SW480 (cell line): ENCODE measurements at places on chromosomes 5 and 9.

DNA sequence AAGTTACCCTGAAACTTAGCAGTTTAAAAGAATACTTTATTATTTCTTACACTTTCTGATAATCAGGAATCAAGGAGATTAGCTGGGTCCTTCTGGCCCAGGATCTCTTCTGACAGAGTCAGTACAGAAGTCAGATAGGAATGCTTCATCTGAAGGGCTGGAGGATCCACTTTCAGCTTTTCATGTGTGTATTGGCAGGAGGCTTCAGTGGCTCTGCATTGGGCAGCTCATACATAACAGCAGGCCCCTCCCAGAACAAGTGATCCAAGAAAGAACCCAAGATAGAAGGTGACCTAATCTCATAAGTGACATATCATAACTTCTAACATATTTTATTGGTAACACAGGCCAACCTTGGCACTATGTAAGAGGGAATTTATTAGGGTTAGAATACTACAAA is 258.4 kb downstream of the HCN1 start:
- no peak for DNase-seq

- DNase-seq = peak; percentile 10
Measured at GRCh38 chr5:168793841-168794837, 215.0 kb upstream of the PANK3 start.

DNA sequence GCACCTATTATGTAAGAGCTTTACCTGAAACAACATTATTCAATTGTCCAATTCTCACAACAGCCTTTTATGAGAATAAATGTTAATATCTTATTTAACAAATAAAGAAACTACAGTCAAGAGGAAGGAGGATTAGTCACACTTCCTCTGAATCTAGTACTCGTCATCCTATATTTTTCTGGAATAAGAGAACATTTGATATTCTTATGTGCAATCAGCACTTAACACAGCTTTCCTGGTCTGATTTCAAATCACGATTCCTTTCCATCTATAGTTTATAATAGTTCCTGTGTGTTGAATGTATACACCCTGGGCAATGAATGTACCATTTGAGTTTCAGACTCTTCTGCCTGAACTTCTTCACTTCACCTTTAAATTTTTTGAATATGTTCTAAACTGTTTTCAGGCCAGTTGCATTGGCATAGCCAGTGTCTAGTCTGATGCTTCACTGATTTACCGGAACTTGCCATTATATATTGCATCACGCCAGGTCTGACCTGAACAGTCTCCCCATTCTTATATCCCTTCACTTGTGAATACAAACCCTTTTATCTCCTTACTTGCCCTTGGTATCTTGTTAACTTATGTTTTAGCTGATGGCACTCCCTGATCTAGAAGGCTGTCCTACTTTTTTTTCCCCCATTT is 698.3 kb downstream of the MAT2B start:
- no peak for DNase-seq

GRCh38 chr9:137705906-137706305 is 87.1 kb downstream of the EHMT1 start:
- DNase-seq = no peak

DNA sequence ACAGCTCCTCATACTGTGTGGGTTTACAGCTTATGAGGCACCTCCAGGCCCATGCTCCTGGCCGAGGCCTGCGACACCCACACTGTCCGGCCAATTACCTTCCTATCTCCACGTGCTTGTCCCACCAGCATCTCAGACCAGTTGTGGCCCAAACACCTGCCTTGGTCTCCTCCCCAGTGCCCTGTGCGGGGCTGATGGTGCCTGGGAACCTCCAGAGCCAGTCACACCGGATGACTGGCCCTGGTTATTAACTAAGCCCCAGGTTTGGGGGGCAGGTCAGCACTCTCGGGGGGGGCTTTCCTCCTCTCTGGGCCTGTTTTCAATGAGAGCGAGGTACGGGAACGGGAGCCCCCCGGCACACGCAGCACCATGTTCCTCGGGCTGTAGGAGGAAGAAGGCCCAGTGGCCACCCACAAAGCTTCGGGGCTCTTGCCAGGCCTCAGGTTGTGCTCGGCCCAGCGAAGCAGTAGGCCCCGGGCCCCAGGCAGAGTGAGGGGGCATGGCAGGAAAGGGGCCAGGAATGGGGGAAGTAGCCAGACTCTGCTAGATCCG is 76.0 kb upstream of the PHYKPL start:
- no peak for DNase-seq

- no peak for DNase-seq
Measured at GRCh38 chr9:106784076-106784475, 78.9 kb upstream of the ZNF462 start.

- peak; percentile 44 for DNase-seq
Measured at GRCh38 chr9:131395157-131396098, 1.5 kb downstream of the PRRC2B start.

DNA sequence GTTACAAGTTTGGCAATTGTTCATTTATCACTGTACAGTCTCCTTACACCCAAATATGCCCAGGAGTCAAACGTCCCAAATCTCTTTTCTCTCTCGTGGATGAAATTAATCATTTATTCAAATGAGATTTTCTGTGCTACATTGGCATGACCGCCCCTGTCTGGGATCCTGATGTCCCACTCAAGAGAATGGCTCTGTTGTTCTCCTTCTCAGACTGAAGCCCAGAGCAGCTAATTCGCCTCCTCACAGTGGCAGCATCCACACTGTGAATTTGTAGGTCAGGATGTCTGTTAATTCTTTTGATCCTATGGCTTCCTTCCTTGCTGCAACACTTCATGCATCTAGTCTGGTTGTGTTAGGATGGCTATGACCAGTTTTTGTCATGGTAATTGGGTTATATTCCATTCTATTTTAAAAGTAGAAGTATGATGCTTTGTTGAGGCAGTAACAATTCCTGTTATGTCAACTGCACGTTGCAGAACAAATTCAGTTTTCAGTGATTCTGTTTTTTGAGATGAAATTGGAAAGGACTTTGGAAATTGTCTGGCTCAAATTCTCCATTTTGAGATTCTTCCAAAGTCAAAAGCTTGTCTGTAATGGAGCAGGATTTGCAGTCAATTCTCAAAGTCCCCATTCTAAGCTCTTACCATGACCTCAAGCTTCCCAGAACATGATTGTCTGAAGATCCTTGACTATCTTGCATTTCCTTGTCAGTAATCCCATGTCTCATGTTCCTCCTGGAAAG is 141.5 kb upstream of the GAS1 start:
- DNase-seq = no peak

DNA sequence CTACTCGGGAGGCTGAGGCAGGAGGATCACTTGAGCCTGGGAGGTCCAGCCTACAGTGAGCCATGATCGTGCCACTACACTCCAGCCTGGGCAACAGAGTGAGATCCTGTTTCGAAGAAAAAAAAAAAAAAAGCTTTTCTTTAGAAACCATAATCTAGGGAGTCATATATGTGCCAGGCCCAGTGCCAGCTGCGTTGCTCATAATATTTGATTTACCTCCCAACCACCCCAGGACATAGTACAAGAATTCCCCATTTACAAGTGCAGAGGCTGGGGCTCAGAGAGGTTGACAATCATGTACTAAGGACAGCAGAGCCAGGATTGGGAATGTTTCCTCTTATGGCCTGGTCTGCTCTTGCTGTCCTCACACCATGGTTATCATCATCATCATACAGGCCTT is 25.1 kb upstream of the TRIM14 start:
- DNase-seq = no peak
